ENCODE measurements at places on chromosomes 16 and 17.

DNA sequence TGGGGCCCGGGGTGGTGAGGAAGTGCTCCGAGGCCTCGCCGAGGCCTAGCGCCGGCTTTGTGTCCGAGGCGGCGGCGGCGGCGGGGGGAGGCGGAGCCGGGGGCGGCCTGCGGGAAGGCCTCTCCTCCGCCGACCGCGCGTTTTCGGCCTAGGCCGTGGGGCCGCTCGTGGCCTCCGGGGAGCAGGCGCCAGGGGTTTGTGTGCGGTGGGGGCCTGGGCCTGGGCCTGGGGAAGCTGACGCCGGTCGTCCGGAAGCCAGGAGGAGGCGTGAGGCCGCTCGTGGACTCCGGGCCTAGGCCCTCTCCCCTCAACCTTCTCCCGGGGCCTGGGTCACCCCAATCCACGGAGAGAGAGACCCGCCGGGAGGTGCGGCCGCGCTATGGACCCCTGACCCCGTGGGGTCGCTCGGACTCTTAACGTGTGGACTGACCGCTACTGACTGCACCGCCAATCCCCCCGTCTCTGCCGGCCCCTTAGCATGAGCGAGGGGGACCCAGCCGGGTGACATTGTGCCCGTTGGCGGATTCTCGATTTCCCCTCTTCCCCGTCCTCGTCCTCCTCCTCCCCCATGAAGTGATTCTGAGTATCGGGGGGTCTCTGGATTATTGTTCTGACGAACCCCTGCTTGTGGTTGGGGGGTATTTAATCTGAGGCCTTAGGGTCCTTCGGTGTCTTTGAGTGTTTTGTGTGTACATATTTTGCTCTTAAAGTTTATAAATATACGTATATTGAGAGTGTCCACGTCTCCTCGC, 660 bp downstream of the RBBP6 start:
- DNase-seq = peak; percentile 75

DNA sequence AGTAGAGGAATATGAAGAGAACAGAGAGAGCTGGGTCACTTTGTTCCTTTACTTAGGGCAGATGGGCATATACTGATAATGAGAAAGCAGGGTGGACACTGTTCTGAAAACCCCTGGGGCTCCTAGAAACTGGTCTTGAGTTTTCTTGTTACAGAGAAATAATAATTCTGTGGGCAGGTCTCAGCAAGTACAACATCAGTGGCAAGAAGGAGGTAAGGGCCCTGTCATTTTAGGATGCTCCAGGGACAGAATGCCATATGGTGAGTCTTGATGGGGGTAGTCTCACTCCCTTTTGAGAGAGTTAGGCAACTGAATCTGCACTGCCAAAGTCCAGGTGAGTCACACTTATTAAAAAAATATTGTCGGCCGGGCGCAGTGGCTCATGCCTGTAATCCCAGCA, 102.3 kb downstream of the KCNJ2 start:
- DNase-seq = no peak

DNA sequence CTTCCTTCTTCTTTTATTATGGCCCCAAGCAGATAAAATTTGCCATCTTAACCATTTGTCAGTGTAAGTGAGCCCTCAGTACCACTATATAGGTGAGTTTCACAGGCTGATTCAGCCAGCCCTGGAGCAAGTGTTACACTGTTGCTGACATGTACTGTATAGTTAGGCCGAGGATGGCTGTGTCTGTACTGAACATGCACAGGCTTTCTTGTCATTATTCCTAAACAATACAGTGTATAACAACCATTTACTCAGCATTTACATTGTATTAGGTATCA, 53.7 kb downstream of the AMFR start:
- no peak for DNase-seq

DNA sequence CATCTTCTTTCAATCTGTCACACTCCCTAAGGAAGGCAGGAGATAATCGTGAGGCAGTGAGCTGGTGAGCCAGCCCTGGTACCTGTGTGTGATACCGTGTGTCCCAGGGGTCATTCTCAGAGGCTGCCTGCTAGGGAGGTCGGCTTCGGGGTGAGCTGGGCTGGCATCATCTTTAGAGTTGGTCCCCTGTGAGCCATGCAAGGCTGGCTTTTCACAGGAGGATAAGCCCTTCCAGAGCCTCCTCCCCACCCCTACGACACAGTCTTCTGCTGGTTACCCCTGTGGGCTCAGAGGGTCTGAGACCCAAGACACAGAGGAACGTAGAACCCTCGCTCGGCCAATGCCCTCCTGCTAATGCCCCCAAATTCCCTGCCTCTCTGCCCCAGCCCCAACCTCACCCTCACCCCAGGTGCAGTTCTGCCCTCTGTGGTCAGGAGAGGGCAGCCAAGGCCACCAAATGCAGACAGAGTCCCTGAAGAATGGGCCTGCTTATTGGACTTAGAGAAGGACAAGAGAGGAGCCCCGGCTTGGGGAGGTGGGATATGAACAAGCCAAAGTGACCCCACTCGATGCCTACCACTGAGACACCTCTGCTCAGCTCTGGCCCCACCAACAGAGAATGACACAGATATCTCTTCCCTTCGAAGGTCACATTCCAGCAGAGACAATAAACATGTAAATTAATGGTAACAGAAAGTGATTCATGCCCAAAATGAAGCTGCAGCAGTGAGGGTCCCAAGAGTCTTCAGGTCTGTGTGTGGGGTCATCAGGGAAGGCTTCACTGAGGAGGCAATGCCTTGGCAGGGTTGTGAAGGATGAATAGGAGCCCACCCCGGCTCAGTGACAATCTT, 80.8 kb upstream of the CCL1 start:
- DNase-seq = no peak

- DNase-seq = no peak
Observed at GRCh38 chr16:24352746-24353145, 96.6 kb downstream of the CACNG3 start.

DNA sequence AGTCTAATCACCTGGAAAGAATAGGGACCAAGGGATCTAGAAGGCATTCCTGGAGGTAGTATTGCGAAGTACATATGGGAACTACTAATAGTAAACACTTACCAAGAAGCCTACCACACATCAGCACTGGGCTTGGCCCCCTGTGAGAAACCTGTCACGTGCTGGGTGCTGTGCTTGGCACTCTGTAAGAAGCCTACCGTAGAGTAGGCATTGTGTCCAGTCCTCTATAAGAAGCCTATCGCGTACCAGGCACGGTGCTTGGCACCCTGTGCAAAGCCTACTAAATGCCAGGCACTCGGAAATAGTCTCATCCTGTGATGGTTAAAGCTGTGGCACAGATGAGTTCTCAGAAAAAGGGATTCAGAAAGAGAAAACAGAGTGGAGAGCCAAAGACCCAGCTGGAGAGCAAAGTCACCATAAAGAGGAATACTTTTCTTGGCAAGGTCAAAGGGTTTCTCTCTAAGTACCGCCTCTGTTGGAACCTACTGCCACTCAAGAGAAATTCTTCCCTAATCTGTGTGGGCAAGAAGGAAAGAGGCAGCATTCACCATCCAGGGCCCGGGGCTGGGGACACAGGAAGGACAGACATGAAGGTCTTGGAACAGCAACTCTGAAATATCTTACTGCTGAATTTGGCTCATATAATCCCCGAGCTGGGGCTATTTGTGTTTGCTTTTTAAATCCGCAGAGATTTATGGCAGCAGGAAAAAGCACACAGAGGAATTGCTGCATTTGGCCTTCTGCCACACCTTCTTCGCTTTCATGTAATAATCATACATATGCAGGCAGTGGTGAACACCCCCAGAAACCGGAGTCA, 81.8 kb downstream of the VAT1L start:
- peak; percentile 51 for DNase-seq
